Stimulated activated CD4-positive, alpha-beta T cell treated with anti-CD3 and anti-CD28 coated beads, Interleukin-4, amount 100 ng/mL, for 4 hours (primary cell): ENCODE measurements at places on chromosomes 4 and X.
A peak's percentile ranks its signal among the peaks of the same experiment; 100 is the strongest.

DNA sequence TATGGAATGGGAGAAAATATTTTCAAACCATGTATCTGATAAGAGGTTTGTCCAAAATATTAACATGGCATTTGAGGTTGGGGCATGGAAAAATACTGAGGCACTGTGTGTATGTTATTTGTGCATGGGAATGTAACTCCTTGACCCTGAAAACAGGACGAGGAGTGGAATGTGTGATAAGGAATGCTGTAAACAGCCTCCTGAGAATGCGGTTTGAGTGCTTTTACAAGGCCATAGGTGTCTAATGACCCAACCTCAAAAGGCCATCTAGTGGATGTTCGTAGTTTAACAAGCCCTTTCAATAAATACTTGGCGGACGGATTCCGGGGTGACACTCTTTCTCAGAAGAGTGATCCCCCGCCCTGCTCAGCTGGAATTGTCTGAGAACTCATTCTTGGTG is 162.9 kb upstream of the USP9X start:
- DNase-seq: no peak

DNA sequence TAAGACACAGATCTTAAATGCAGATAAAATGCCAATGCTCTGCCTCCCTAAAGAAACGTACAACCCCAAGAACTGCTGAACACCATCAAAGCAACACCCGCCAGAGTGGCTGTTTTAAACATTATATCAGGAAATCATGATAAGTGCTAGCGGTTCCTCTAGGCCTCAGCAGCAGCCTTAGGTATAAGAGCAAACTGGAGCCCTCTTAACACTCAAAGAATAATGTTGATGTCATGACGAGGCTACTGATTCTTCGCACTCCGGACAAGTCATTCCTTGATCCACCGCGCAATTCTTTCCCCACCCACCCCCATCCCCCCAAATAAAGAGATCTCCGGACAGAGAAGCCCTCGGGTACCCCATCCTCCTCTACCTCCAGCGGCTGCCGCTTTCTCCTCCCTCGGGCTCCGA is 507 bp downstream of the LIN54 start:
- DNase-seq: no peak

- no peak for DNase-seq
Measured at GRCh38 chrX:54785901-54786300, 12.2 kb downstream of the ITIH6 start.

GRCh38 chr4:82560853-82561785 is 669 bp downstream of the TMEM150C start:
- peak; percentile 3 for DNase-seq

DNA sequence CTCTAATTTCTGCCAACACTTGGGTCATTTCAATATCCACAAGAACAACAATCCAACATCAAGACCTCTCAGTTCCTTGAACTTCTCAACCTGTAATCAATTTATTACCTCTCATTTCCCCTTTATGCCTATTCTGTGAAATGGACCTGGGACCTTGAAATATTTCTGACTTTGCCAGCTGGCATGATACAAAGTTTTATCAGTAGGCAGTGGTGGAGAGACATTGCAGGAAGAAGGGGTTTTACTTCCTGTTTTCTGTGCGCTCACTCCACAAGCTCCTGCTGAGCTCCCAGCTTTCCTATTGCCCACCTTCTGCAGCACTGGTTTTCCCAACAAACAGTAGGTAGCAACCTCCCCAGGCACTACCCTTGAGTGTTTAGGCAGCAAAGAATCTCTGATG is 3.5 kb upstream of the ARHGEF6 start:
- DNase-seq: no peak

GRCh38 chr4:75065909-75066308 is 133.0 kb downstream of the PARM1 start:
- DNase-seq: no peak

DNA sequence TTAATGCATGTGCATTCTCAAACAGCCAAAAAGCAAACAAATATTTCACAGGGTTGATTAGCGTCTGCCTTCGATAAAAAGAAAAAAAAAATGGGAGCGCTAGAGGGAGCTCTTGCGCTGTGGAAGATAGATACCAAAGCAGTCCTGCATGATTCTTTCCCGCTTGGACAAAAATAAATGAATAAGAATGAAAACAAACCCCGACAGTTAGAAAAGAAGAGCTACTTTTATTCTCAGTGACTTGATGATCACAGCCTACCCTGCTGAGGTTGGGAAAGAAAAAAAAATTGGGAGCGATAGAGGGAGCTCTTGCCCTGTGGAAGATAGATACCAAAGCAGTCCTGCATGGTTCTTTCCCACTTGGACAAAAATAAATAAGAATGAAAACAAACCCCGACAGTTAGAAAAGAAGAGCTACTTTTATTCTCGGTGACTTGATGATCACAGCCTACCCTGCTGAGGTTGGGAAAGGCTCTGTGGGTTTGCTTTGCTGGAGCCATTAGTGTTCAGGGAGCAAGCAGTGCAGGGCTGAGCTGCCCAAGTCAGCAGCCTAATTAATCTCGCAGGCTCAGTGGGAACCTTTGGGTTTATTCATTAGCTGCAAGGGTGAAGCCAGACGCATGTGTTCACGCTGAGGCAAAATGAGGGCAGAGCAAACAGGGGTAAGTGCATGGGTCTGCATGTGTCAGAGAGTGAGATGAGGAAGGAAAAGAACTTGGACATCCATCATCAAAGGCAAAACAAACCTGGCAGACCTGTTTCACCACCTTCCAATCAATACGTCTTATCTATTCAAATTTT is 249.3 kb upstream of the PRKX start:
- no peak for DNase-seq

DNA sequence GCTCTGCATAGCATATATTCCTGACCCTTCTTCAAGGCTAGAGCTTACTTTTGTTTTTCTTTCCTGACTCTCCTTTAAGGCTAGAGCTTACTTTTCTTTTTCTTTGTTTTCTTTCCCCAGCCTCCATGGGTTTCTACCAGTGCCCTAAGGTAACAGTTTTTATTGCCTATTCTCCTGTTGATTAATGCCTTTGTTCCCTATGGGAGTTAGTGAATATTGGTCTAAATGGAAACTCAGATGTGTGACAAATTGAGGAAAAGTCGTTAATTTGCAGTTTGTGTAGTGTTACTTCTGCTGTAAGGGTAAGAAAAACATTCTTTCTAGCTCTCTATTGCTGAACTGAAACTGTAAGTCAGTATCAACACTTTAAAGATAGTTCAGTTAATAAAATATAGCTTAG is 358.7 kb downstream of the IL15 start:
- DNase-seq: no peak

DNA sequence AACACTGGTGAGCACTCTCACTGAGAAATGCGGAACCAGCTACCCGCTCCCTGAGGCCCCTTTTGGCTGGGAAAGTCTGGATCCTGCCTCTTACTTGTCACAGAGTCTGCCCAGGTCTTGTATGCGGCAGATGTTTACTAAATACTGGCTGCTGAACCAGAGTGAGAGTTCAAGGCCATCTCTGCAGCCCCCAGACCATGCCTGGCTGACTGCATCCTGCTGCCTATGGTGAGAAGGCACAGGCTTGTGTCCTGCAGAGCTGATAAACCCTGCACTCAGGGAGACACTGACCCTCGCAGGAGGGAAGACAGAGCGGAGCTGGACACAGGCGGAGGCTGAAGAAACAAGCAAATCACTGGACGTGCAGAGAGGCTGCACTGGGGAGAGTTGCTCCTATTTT is 46.5 kb downstream of the JAKMIP1 start:
- DNase-seq: no peak

- no peak for DNase-seq
Measured at GRCh38 chrX:42123369-42123768, 200.0 kb upstream of the CASK start.

GRCh38 chrX:134396174-134396573 is 63.8 kb upstream of the HPRT1 start:
- no peak for DNase-seq

- peak; percentile 70 for DNase-seq
Measured at GRCh38 chrX:48021026-48021900, 14.5 kb downstream of the SPACA5 start.

- no peak for DNase-seq
Measured at GRCh38 chrX:110284159-110284558, 33.7 kb downstream of the AMMECR1 start.

- peak; percentile 30 for DNase-seq
Measured at GRCh38 chr4:165378745-165379677, at the start of gene CPE. TSS of gene CPE (plus strand) at chr4:165379008. CDS start at chr4:165379222, 214 bp downstream.
